ENCODE measurements at places on chromosomes 2 and 18.
A peak's percentile ranks its signal among the peaks of the same experiment; 100 is the strongest.

DNA sequence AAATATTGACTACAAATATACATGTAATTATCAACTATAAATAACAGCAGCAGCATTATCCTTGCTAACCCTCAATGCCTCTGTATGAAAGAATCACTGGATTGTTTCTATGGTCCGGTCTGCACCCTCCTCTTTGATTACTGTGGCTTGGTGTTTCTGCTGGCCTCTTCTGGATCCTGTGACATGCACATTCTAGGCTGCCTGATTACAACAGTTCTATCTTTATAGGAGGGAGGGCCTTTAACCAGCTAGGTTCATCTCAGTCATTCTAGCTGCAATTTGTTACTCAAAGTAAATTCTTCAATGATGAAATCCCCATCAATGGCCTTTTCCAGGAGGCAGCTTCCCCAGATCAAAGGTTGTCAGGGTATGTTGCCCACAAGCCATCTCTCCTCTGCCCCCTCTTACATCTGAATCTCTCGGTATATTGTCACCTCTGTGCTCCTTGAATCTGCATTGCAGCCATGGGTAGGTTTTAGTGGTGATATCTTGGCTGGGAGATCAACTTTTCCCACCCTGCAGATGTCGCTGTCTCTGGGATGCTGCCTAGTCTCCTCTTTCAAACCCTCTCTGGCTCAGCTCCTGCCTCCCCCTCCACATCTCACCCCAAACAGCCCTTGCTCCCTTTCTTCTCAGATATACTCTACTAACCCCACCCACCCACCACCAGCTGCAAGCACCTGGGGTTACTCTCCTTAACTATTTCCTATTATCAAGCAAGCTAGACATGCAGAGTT lies 106.2 kb upstream of the BZW1 start:
- DNase-seq, result no peak

DNA sequence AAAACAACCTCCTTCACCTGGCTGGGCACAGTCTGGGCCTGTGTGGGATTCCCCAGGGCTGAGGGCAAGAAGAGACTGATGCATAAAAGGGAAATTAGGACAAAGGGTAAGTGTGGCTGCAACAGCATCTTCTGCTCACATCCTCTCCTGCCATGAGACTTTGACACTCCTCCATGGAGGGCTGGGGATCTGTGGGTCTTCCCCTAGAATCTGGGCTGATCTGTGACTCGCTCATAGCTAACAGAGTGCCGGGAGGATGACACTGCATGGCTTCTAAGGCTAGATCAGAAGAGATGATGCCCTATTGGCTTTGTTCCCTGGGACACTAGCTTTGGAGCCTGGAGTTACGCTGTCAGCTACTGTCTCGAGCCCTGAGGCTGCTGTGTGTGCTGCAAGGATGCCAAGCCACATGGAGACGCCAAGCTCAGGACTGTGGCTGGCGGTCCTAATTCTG lies 24.3 kb downstream of the MOCOS start:
- DNase-seq, result no peak

GRCh38 chr2:207718521-207718920 lies 7.1 kb downstream of the CCNYL1 start:
- no peak for DNase-seq

DNA sequence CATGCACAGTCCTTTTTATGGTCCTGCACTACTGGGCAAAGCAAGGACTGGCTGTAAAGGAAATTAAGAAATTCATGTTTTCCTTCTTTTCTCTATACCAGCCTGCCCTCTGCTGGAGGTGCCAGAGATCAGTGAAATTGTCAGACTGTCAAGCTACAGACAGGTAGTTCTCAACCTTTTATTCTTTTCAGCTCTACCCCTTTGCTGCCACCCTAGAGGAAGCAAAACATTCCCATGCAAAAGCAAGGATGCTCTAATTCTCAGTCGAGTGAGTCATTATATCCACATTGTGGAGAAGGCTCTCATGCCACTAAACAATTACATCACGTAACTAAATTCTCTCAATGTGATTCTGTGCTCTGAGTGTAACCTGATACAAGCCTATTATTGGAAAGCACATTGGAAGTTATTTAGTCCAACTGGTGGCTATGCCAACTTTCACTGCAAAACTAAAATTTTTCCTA lies 25.0 kb upstream of the RAPGEF4 start:
- DNase-seq, result peak; percentile 49

DNA sequence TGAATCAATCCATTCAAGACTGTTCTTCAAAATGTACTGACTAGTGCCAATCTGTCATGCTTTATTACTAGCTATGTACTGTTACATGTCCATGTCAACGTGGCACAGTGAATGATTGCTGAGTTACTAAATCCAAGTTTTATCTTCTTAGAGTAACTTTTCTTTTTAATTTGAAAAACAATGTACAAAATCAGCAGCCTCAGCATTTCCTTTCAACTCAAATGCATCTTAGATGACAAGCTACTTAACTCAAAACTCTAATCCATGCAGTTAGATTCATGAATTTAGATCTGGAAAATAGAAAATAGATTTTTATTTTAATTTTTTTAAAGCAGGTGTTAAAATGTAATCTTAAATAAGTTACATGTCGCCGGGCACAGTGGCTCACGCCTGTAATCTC lies 174.2 kb downstream of the CAPN13 start:
- DNase-seq, result no peak

GRCh38 chr2:182716650-182716979 lies 558 bp downstream of the DNAJC10 start:
- DNase-seq, result no peak

DNA sequence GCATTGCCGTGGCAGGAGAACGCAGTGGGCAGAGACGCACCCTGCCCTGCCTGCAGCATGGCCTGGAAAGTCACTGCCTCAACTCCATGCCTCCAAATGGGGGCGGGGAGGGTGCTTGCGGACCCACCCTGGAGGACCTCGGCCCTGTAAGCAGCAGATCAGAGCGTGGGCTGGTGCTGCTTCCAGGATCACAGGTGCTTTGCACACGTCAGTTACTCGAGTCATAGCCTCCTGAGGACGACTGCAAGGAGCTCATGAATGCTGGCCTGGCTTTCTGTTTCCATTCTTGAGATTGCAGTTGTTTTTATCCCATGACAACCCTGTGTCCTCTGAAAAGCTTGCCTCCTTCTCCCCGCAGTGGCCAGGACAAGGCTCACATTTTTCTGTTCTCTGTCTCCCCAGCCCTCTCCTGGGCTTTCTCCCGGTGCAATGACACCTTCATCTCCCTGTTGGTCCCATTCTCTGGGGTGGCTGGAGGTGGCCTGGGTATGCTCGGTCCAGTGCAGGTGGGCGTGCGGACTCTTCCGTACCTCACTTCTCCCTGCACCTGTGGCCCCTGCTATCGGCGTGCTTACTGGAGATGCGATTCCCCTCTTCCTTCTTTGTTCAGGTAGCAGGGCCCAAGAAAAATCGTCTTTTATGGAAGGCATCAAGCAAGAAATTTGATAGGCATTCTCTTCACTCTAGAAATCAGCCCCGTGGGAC lies 208.0 kb downstream of the GBX2 start:
- DNase-seq, result no peak

DNA sequence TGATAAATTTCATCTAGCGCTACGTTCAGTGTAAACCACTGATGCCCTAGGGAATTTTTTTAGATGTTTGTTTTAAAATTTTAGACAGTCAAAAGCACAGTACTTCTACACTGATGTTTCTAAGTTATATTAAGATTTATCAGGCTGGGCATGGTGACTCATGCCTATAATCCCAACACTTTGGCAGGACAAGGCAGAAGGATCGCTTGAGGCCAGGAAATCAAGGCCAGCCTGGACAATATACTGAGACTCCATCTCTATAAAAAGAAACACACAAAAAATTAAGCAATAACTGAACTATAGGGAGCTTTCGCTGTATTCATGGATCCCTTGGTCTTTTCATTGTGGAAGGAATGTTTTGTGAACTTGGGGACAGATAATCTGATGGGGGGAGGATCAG lies 50.6 kb upstream of the MAPRE2 start:
- DNase-seq, result no peak

GRCh38 chr2:112938904-112939303 lies 27.9 kb downstream of the IL37 start:
- no peak for DNase-seq

GRCh38 chr2:133342286-133343017 lies 225.8 kb downstream of the NCKAP5 start:
- no peak for DNase-seq

GRCh38 chr2:83103613-83104012 lies 1355.5 kb downstream of the SUCLG1 start:
- DNase-seq, result no peak

DNA sequence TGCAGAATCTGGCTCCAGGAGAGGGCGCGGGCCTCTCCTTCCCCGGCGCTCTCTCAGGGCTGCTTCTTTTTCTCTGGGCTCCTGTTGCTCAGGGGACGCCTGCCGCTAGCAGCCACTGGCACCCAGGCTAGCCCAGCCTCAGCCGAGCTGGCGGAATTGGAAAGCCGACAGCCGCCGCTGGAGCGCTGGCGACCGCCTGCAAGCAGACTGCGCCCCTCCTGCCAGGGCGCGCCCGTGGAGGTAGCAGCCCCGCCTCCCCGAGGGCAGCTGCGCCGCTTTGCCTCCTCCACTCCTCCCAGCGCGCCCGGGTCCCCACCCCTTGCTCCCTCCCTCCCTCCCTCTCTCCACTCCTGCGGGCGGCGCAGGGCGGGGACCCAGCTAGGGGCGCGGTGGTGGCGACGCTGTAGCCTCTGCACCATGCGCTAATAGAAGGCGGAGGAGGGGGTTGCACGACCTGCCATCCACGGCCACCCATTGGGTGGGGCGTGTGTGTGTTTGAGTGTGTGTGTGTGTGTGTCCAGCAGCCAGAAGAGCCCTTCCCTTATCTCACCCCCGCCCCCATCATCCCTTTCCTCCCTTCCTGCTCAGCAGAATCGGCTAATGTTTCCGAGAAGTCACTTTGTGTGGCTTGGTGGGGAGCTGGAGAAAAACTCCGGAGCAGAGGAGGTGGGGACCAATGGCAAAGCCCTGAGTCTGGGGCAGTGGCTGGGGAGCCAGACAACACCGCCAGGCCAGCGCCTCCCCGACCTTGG lies at the start of gene SCN9A:
SCN9A (minus strand) TSS at position 209 of the 752 bp plus-strand sequence. CDS start 64,188 bp downstream, outside the sequence.
- DNase-seq, result peak; percentile 52

- DNase-seq, result no peak
Observed at GRCh38 chr2:69483024-69483423, 45.8 kb upstream of the NFU1 start.
